H4 (cell line): ENCODE measurements at places on chromosomes 2 and 18.

DNA sequence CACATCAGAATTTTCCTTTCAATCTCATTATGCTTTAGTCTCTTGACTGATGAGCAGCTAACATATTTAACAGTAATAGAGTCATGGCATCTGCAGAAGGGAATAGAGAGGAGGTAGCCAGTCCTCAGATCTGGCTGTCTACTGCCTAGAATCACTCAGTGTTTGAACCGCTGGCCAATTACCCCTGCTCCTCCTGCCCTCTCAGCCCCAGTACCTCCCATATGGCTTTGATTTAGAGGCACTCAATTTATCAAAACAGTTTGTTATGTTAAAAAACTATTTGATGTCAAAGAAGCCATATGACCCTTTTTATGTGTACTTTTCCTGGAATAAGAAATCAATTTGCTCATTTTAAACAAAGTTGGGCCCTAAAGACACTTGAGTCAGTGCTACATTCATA, 355.2 kb downstream of the CMPK2 start:
- no peak for DNase-seq

GRCh38 chr18:52995875-52996274, 655.9 kb downstream of the DCC start:
- no peak for DNase-seq

DNA sequence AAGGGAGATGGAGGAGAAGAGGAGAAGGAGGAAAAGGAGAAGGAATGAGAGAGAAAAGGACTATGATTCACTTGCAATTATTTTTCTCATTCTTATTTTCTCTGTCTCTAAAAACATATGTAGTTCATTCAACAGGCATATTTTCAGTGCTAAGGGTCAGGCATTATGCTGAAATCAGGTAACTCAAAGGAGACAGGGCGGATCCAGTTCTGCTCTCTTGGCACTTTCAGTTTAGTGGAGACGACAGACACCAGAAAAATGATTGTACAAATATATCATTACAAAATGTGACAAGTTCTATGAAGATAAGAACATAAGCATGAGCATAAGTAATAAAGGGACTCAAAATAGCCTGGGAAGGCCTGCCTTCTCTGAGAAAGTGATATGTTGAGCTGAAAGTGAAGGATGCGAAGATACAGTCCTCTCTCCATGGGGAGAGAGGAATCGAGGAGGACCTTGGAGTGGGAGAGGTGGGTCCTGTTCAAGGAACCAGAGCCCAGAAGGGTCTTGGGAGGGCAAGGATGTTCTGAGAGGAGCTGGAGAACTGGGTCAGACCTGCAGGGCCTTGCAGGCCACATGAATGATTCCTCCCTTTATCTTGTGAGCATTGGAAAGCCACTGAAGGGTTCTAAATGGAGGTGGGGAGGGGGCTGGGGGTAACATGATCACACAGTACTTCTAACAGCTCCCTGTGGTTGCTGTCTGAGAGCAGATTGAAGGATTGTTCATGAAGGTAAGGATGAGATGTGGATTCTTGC, 58.6 kb upstream of the TMEM17 start:
- no peak for DNase-seq

GRCh38 chr2:20496076-20496872, 49.4 kb downstream of the RHOB start:
- no peak for DNase-seq

DNA sequence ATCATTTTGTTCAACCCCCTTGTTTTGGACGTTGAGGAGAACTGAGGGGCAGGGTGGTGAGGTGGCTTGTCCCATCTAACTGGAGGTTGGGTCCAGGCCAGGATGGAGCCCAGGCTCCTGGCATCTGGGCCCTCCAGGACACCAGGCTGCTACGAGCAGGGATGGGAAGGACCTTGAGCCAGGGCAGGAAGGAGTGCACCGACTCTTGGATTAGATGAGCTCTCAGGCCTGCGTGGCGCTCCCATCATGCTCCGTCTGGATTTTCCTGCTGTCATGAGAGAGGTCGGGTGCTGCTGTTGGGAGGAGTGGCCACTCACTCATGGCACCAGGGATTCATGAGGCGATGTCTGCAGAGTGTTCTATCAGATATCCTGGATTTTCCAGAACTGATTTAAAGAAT, 18.3 kb upstream of the ALLC start:
- DNase-seq = no peak

- DNase-seq = no peak
These were observed 28.6 kb downstream of the EPG5 start for GRCh38 chr18:45938488-45938935.

GRCh38 chr18:68940754-68941153, 142.9 kb downstream of the CCDC102B start:
- DNase-seq = no peak

DNA sequence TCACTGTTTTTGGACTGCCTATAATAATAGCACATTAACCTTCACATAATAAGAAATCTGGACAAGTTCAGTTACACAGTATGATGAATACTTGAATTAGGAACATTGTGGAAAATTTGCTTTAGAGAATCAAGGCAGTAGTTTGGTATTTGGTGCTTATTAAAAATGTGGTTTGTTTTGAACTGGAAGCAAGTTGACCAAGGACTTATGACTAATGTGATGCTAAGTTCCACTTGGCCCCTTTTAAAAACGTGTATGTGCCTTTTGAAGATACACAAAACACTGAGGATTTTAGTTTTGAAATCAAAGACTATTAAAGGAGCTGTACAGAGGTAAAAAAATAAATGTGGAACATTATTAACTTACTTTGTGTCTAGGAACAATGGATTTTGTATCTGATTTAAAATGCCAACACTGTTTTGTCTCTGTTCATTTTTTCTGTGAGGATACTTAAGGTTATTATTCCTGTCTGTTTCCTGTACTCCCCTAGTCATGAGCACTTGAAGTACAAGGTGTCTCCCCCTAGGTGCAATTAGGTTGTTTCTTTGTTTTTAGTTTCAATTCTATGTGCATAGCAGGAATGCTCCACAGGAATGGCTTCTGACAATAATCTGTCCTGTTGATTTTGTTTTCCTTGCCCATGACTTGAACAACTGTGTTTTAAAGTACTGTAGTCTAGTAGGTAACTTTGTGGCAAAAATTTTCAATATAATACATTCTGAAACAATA, 49.6 kb upstream of the PTH2R start:
- DNase-seq = no peak

- peak; percentile 85 for DNase-seq
These were observed 222.1 kb downstream of the ANKRD30B start for GRCh38 chr18:14970027-14970426.
